ENCODE measurements at places on chromosomes 6 and 20. TPM values are rescaled to one million over a fixed set of nuclear protein-coding genes. Genes with fewer than 3 reads are reported as not detected.

GRCh38 chr20:25605148-25605547 is 18.7 kb downstream of the NANP start:
- H3K36me3 ChIP-seq = no peaks in the 10 kb centered on the region
- no peak overlapping the region for H3K27ac ChIP-seq
- DNase-seq = no peak
- H3K27me3 ChIP-seq = no peaks in the 10 kb centered on the region

DNA sequence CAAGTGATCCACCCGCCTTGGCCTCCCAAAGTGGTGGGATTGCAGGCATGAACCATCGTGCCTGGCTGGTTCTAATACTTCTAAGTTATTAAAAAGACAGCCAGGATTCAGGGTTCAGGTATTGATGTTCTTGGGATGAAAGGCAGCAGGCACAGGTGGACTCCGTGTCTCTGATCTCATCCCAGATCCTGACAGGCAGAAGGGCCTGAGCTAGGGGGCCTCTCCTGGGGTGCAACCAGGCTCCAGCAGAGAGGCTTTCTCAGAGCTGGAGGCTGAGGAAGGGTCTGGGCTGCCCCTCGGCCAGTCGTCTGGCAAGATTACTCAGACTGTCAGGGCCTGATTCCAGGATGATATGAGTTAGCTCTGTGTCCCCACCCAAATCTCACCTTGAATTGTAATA is 106.3 kb downstream of the SCML4 start:
- peaks cover 68% of the 10 kb centered on the region for H3K4me1 ChIP-seq
- H3K27ac ChIP-seq = no peak overlapping the region
- no peak for DNase-seq
- no peaks in the 10 kb centered on the region for H3K27me3 ChIP-seq
- no peak overlapping the region for H3K4me3 ChIP-seq
- H3K36me3 ChIP-seq = peaks cover 31% of the 10 kb centered on the region

DNA sequence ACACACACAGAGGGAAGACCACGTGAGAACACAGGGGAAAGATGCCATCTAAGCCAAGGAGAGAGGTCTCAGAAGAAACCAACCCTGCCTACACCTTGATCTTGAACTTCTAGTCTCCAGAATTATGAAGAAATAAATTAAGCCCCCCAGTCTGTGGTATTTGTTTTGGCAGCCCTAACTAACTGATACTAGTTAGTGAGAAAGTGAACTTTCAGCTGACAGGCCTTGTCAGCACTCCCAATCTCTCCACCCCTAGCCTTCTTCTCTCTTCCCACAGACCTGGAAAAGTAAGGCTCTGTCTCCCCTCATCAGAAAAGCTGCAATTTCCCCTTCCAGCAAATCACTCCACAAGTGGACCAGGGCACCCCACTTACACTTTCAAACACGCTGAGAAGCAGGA is 108.6 kb upstream of the CDYL start:
- DNase-seq = no peak
- H3K4me3 ChIP-seq = no peak overlapping the region
- H3K27me3 ChIP-seq = no peaks in the 10 kb centered on the region
- H3K36me3 ChIP-seq = no peaks in the 10 kb centered on the region

DNA sequence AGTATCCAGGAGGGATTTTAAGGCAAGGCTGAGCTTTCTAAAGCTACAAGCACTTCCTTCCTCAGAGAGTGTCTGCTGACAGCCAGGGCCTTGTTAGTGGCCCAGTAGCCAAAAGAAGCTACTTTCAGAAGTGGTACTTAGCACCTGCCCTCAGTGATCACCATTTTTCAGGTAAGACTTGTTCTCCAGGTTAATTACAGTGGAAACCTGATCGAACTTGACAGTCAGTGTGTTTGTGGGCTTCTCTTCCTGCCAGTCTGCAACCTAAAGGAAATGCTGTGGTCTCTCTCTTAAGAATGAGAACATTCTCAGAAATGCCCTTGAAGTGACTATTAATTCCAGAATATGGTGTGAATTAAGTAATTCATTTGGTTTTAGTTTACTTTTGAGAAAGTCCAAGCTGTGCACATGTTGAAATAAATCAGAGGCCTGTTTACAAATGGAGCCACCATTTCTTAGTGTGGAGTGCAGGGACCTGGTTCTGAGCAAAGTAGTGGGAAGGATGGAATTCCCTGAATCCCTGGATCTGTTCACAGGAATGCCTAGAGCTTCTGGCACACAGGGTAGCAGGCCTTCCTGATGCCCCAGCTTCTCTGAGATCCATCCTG is 185.3 kb upstream of the AGPAT4 start:
- DNase-seq = no peak
- no peaks in the 10 kb centered on the region for H3K27me3 ChIP-seq
- peaks cover 5% of the 10 kb centered on the region for H3K4me1 ChIP-seq
- H3K27ac ChIP-seq = no peak overlapping the region
- H3K36me3 ChIP-seq = no peaks in the 10 kb centered on the region
- H3K4me3 ChIP-seq = no peak overlapping the region

DNA sequence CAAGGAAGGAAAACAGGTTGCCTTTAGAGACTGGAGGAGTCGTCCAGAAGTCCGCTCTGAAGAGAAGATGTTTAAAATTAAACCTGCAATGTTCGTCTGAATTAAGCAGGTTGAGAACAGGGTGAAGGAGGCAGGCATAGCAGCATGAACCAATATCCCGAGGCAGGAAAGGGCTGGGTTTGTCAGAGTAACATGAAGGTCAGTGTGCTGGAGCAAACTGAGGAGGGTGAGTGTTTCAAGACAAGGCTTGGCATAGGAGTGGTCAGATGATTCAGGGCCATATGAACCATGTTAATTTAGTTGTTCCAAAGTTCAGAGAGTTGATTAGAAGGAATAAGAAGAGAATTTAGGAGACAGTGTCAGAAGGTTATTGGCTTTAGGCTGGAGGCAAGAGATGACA is 93.3 kb downstream of the UTRN start:
- peaks cover 19% of the 10 kb centered on the region for H3K4me1 ChIP-seq
- no peak for DNase-seq
- H3K27me3 ChIP-seq = no peaks in the 10 kb centered on the region
- H3K36me3 ChIP-seq = no peaks in the 10 kb centered on the region

GRCh38 chr6:104414723-104415122 is 445.0 kb downstream of the HACE1 start:
- no peaks in the 10 kb centered on the region for H3K4me1 ChIP-seq
- H3K36me3 ChIP-seq = no peaks in the 10 kb centered on the region
- H3K4me3 ChIP-seq = no peak overlapping the region
- no peak for DNase-seq
- H3K27ac ChIP-seq = no peak overlapping the region

DEFB128 gene
- total RNA-seq = not detected

MYT1 gene
- total RNA-seq = not detected
